ENCODE measurements at places on chromosomes 1 and 21. TPM values are rescaled to one million over a fixed set of nuclear protein-coding genes. Genes with fewer than 3 reads are reported as not detected.

SV2A gene
- total RNA-seq = 6.0 TPM

CFAP74 gene
- total RNA-seq = not detected

OR10Z1 gene
- not detected for total RNA-seq

CELA3A gene
- total RNA-seq = not detected

SLFNL1 gene
- total RNA-seq = 0.09 TPM

FAM163A gene
- not detected for total RNA-seq

WDR64 gene
- not detected for total RNA-seq
